ENCODE measurements at places on chromosomes 2 and 18. TPM values are rescaled to one million over a fixed set of nuclear protein-coding genes. Genes with fewer than 3 reads are reported as not detected.

The C2orf92 gene
- 10.4 TPM for total RNA-seq

The ZSWIM2 gene
- not detected for total RNA-seq

The SERPINB2 gene
- not detected for total RNA-seq

The REG3G gene
- total RNA-seq = not detected

The CCBE1 gene
- total RNA-seq = not detected

The DSC2 gene
- not detected for total RNA-seq

The LOXHD1 gene
- not detected for total RNA-seq

The CPO gene
- not detected for total RNA-seq

The MAPK4 gene
- not detected for total RNA-seq

The GTF2A1L gene
- not detected for total RNA-seq

The CRACDL gene
- 0.41 TPM for total RNA-seq

The MC5R gene
- total RNA-seq = 0.09 TPM

The CCDC102B gene
- total RNA-seq = 1.7 TPM

The B3GNT7 gene
- not detected for total RNA-seq

The INHA gene
- not detected for total RNA-seq

The RBKS gene
- 0.86 TPM for total RNA-seq

The TGFA gene
- 0.07 TPM for total RNA-seq

The CSRNP3 gene
- total RNA-seq = not detected

The CYP27C1 gene
- total RNA-seq = not detected

The HS6ST1 gene
- 15.4 TPM for total RNA-seq

The TEX51 gene
- not detected for total RNA-seq

The IL1RL1 gene
- total RNA-seq = 2.4 TPM

The CD8B2 gene
- not detected for total RNA-seq

The EMILIN2 gene
- total RNA-seq = 38.3 TPM

The LRRC30 gene
- not detected for total RNA-seq

The DOK6 gene
- total RNA-seq = not detected

The EN1 gene
- not detected for total RNA-seq

The PTPN2 gene
- total RNA-seq = 53.2 TPM

The RUFY4 gene
- 1.3 TPM for total RNA-seq

The CPLX4 gene
- not detected for total RNA-seq

The CCL20 gene
- not detected for total RNA-seq

All from T-helper 2 cell treated with Interferon-gamma antibody and Interleukin-4, amounts not matched to agents 100 ng/mL and 5 ng/mL, for 36 hours (primary cell).